NCI-H1694 treated with DMSO at 0.1 percent for 48 hours (cell line): ENCODE measurements at places on chromosomes 4 and X.

DNA sequence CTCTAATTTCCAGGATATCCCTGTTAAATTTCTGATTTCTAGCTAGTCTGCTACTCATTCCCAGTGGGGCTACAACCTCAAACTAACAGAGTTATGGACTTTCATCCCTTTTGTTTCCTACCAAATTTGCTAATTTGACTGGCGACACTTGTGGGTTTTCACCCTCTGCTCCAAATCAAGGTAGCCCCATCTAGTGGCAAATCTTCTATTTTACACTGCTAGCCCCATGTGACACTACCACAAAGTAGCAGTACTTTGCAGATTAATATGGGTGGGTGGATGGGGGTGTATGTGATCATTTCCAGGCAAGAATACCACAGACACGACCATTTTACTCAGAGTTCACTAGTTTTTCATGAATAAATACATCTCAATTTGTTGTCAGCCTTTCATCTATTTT is 150.3 kb downstream of the MSL3 start:
- peak; percentile 1 for DNase-seq

DNA sequence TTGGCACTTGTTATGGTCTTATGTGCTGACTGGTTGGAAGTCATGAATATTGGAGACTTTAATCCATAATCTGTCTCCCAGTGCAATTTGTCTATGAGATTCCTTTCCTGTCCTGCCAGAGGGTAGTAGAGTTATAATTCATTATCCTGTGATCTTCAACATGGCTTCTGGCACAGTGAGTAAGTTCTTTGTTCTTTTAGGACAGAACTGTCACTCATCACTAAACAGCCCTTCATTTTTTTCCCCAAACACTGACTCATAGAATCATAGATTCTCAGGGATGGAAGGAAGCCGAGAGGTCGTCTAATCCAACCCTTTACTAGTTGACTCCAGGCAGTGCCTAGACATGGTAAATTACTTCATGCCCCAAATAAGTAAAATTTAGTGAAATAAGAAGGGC is 78.4 kb downstream of the LUZP4 start:
- DNase-seq, result no peak

DNA sequence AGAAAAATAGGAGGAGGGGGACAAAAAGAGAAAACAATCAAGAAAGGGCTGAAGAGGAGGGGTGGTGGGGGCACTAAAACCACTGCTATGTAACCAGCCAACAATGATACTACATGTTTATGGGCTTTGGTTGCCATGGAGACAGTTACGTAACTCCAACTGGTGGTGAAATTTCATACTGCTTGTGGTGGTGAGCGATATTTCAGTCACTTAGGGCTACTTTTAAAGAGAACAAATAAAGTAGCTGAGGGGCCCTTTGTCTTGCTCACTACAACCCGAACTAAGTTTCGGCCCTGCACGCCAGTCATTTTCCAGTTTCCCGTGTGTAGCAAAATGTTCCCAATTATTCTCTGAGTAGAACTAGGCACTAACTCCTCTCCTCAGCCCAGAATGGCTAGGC is 275.2 kb upstream of the EDA2R start:
- DNase-seq, result no peak

DNA sequence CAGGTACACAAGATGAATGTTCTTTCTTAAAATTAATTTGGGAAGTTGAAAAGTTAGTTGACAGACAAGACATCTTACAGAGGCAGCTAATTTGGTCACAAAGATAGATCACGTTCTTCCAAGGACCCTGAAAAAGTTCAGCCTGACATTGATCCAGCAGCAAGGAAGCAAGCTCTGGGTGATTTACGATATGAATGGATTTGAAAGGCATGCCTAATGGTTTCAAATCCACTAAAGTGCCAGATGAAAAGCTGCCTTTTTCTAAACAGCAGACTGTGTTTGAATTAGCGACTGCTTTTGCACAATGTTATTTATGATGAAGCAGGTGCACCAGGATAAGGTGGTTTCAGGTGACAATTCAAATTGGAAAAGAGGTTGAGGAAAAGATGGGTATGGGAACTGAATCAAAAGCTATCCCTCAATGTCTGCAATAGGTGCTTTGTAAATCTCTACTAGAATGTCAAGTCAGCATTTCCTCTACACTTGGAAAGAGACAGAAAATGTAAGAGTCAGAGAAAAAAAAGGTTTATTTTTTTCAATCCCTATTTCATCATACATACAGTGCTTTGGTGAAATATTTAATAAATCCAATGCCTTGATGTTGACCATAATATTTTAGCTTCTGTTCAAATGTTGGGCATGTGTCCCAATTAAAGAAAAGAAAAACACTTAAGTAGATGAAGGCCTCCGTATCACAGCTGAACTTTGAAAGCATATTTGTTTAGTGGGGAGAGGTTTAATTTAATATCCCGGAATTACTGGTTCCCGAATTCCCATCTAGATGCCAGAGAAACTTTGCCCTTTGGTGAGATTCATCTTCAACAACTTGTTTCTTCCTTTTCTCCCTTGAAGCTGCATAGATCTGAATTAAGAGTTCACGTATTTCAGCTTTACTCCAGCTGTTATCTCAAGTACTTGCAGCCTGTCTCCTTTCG is 6.0 kb downstream of the RASGEF1B start:
- DNase-seq, result no peak

DNA sequence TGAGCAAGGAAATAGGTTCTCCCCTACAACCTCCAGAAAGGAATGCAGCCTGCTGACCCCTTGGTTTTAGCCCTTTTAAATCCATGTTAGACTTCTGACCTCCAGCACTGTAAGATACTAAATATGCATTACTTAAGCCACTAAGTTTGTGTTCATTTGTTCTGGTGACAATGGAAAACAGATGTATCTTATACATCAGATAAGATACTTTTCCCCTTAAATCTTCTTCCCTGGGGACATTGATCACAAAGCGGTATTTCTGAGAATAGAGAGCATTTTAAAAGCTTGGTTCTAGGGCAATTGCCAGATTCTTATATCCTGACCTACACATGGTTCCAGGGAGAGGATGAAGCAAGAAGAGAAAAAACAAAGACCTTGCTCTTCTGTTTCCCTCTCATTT is 6.5 kb upstream of the TMEM184C start:
- no peak for DNase-seq

DNA sequence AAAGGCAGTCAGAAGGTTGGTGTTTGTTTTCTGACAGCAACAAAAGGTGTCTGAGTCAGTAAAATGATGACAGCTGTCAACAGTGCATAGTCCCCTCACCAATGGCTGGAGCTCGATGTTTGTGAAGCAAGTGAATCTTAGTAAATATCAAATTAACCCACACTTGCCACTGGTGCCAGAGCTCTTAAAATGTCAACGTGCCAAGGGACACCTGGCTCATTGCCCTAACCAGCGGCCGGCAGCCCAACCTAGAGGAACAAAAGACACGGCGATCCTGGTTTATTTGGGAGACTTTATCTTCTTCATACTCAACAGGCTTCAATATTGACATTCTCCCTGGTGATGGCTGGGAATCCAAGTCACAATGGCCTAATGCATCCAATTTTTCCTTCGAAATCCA is 143.4 kb downstream of the CPEB2 start:
- no peak for DNase-seq

DNA sequence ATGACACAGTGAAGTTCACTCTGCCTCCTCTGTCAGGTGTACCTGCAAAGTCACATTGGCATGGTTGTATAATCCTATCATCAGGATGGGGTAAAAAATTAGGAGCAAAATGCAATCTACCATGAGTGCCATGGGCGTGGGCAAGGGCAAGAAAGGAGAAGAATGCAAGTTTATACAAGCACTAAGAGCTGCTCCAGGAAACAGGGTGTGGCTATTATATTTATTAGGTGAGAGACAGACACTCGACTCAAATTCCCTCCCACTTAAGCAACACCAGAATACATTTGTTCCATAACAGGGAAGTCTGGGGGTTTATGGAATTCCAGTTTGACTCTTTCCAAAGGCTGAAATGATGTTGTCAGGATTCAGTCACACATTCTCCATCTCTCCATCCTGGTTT is 378.8 kb downstream of the BCOR start:
- DNase-seq, result no peak

DNA sequence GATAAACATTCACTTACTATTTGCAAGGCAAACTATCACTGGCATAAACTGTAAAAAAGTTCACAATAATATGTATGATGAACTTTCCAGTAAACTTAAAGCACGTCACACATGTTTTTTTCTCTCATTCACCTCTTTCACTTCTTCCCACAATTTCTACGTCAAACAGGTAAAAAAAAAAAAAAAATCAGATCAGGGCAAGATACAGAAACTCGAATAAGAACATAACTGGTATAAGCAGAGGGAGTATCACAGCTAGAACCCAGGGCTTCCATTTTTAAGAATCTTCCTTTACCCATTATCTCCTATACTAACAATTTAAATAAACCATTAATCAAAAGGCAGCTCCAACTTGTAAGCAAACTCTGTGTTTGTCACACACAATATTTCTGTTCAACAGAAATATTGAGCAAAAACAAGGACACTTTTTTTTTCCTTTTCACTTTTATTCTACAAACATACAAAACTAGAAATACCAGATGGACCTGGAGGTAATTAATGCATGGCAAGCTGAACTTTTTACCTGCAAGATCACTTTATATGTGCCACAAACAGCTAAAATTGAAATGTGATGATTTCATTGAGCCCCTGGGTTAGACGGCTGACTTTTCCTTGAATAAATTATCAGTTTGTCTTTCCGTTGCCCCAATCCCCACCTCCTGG is 47.5 kb upstream of the NSUN7 start:
- DNase-seq, result no peak

- no peak for DNase-seq
Observed at GRCh38 chr4:98162696-98163095, 19.4 kb upstream of the STPG2 start.

DNA sequence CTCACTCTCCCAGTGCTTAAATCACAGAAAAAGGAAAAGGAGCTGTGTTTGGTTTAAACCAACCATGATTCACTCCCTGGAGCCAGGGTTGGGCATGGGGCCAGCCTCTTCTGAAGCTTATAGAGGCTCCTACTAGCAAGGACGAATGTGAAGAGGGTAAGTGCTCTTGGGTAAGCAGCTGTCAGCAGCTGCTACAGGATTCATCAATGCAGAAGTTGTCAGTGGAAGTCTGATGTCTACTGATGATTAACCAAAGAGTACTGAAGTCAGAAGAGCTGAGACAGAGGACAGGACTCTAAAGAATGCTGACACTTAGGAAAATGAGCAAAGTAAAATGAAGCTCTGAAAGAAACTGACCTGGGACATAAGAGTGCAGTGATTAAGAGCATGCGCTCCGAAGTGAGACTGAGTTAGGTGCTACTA is 32.7 kb upstream of the JADE1 start:
- no peak for DNase-seq

DNA sequence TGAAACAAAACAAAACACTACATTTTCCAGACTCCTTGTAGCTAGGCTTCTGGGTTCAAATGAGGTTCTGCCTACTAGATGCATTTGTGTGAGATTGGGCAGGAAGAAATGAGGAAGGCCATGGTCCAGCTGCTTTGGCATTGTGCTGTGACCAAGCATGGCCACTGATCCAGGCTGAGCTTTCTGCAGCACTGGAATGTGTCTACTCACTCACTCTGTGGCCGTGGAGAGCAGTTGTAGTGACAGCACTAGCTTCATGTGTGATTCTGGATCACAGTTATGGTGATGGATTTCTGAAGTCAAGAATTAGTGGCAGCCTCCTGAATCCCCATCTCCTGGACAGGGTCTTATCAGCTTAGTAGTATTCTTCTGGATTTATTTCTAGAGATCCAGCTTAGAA is 358.9 kb downstream of the GPAT3 start:
- no peak for DNase-seq

- no peak for DNase-seq
Observed at GRCh38 chr4:41994461-41994985, 4.2 kb downstream of the SLC30A9 start.

- no peak for DNase-seq
Observed at GRCh38 chrX:42772874-42773273, 5.1 kb downstream of the PPP1R2C start.

GRCh38 chrX:30253257-30253656 is 6.3 kb downstream of the MAGEB1 start:
- no peak for DNase-seq

DNA sequence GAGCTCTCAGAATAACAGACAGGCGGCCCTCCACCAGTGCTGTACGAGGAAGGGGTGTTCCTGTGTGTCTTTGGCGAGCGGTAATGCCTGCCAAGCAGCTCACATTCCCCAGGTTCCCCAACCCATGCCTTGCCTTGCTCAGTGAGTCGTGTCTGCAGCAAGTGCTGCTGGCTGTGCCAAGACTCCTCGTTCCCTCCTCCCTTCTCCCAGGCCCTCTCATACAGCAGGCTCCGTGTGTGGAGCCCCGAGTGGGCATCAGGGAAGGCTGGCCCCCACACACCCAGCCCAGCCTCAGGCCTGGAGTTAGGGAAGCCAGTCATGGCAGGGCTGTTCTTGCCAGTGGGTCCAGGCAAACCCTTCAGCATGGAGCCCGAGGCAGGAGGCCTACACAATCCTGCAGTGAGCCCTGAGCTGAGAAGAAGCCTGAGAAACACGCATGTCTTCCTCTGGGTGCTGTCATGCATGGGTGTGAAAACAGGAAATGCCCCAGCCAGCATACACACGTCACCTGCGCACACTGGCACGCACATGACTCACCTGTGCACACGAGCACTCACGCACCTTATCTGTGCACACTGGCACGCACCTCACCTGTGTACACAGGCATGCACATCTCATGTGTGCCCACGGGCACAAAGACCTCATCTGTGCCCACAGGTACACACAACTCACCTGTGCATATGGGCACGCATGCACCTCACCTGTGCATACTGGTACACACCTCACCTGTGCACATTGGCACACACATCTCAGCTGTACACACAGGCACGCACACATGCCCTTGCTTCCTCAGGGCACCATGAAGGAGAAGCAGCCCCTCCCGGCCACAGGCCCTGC is 238.7 kb downstream of the DHRSX start:
- DNase-seq, result no peak

DNA sequence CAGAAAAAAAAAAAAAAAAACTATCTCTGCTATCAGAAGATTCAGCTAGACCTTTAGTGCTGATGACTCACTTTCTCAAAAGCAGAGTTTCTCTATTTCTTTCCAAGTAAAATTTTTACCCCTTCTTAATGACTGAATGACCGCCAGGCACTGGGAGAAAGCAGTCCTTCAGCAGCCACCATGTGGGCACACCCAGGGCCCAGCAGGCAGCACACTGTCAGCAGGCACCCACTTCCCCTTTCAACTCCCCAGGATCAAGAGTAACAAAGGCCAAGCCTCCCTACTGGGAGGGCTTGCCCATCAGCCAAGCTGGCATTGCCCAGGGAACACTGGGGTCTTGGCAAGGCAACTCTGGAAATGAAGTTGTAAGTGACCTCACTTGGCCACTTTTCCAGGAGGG is 201.9 kb upstream of the MAMLD1 start:
- DNase-seq, result no peak

- DNase-seq, result peak; percentile 32
Observed at GRCh38 chr4:185470501-185471195, 885 bp downstream of the CCDC110 start.

GRCh38 chrX:13212191-13212651 is 107.6 kb downstream of the ATXN3L start:
- DNase-seq, result no peak

GRCh38 chr4:61200916-61201526 is 895 bp downstream of the ADGRL3 start:
- peak; percentile 33 for DNase-seq
